ENCODE measurements at places on chromosomes 2 and 18.

GRCh38 chr2:176395273-176395854 lies 126.1 kb downstream of the MTX2 start:
- no peak for DNase-seq

- DNase-seq: no peak
Observed at GRCh38 chr2:170587117-170587516, 128.0 kb upstream of the SP5 start.

DNA sequence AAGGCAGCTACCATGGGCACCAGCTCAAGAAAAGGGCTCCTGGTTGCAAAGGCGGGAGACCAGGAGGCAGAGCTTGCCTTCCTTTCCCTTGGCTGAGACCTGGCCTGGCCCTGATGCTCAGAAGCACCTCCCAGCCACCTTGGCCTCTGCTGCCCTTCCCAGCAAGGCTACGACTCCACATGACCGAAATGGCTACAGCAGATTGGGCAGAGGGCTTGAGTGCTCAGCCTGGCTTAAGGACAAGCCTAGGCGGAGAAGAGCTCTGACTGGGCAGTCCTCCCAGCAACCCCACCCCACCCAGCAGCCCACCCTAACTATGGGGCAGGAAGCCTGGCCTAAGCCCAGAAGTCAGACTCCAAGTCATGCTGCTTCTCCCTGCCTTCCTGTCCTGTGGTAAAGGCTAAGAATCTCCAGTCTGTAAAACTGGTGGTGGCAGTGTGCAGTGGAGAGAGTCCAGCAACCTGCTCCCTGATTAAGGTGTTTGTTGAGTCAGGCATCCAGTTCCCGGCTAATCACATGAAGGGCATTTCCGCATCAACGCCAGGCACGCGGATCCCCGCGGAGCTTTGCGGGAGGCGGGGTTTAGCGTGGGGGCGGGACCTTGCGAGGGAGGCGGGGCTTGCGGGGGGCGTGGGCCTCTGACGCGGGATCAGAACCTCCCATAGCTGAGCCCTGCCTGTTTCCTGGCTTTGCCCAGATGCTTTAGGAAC lies 256.0 kb downstream of the BCL11A start:
- DNase-seq: no peak

DNA sequence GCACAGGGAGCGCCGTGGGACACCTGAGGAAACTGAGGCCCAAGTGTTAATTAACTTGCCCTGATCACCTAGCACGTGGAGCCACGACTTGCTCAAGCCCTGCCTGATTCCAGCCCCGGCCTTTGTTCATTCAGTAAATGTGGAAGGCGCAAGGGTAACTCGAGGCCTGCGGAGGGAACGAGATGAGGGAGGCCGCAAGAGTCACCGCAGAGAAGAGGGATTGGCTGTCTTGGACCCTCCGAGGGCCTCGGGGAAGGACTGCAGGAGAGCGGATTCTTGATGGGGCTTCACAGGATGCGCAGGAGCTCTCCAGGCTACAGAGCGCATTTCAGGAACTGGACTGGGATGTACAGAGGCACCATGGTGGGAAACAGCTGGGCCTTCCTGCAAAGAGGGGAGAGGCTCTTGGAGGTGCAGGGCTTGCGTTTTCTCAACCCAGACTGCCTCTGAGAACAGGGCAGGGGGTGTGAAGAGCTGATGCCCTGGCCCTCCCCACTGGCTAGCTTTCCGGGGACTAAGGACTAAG lies 511 bp upstream of the ANKMY1 start:
- DNase-seq: no peak

- peak; percentile 47 for DNase-seq
Observed at GRCh38 chr2:39119732-39120520, 925 bp downstream of the SOS1 start.

- DNase-seq: peak; percentile 49
Observed at GRCh38 chr2:237731663-237732062, 66.9 kb upstream of the RBM44 start.

- DNase-seq: no peak
Observed at GRCh38 chr2:74856004-74856578, 22.2 kb downstream of the HK2 start.

- no peak for DNase-seq
Observed at GRCh38 chr2:66264354-66264753, 170.6 kb upstream of the MEIS1 start.

DNA sequence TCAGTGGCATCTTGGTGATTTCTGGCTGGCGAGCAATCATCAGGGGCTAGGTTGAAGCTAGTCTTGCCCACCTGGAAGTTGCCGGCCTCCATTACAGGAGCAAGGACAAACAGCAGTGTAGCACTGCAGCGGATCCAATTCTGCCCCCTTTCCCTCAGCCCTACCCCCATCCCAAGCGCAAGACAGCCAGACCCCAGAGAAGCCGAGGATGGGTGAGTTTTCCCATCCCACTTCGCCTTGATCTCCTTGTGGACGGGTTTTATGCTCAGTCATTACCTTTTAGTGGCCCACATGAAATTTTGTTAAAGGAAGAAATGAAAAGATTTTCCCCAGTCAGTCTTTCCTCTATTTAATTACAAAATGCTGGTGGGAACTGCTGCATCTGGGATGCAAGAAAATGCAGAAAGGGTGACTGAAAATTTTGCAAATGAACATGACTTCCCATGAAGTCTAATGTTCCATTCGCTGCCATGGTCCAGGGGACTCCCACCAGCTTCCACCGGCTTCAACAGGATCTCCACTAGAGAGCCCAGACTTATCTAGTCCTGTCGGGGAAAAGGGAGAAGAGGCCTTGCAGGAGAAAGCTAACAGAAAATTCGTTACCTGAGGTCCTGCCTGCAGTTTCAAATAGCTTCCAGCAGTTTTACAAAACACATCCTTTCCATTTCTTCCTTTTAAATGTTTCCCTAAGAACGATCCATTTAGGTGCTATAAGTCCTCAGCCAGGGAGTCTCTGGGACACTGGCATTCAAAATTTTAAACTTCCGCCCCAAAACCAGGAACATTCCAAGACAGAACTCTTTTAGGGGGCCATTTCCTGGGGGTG lies 1.9 kb upstream of the HOXD9 start:
- DNase-seq: no peak

DNA sequence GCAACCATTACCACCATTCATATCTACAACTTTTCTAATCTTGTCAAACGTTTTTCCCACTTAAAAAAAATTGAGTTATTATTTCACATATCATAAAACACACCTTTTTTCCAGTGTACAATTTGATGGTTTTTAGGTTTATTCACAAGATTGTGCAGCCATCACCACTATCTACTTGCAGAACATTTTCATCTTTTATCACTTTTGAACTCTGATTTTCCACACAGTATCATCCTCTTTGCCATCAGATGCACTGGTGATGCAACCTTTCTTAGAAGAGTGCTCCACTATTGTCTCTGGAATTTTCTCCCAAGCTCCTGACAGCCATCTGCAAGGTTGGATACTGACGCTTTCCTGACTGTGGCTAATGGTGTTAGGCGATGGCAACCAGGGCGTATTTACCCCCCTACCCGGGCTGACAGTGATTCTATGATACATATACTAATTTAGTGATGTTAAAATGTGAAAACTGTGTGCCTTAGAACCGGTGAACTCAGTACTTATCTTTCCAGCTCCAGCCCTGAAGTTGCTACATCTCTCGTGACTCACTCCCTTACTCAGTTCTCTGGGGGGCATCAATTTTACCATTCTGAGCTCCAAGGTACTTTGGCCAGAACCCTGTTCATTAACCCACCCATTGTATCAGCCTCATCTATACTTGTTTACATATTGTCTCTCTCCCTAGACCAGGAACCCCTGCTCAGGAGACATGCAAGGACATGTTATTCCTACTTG lies 105.4 kb upstream of the SPRED2 start:
- DNase-seq: no peak

GRCh38 chr18:29982218-29982617 lies 1060.3 kb downstream of the DSC3 start:
- no peak for DNase-seq

DNA sequence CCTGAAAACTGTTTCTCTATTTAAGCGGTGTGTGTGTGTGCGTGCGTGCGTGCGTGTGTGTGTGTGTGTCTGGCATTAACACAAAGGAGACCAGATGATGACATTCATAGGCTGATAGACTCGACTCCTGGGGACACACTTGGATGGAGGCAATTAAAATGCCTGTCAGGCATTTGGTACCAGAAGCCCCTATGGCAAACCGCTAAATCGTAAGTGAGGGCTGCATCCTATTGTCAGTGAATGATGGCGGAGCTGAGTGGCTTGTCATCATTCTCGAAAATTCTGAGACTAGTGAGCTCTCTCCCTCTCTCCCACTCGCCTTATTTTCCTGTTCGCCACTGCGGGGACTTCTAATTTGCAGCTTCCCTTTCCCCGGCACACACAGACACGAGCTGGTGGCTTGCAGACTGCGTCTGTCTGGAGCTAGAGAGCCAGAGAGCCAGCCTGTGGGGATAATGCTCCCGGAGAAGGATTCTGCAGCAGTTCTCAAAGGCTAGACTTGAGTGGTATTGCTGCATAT lies 155.4 kb downstream of the MAP2 start:
- no peak for DNase-seq

DNA sequence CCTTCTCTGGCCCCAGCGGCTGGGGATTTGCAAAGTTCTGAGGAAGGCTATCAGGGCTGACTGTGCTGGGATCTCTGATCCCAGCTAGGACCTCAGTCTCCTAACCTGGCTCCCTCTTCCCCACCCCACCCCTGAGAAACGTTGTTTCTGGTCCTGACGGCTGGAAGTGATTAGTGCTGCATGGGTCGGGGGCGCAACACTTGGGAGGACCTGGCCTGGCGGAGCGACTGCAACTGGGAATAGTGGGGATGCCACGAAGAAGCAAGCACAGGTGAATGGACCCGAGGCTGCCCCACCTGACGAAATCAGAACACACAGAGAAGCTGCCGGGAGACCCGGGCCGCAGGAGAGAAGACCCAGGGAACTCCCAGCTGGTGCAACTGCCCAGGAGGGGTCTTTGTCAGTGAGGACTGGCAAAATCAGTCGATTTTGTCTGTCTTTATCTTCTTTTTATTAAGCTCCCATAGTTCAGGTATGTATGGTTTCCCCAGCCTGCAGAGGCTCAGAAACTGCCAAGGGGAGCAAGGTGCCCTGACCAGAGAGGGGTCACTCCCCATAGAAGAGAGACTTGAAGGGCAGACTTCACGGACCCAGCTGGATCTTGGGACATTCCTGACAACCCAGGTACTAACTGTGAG lies 656 bp upstream of the LBX2 start:
- no peak for DNase-seq

- no peak for DNase-seq
Observed at GRCh38 chr2:142044197-142044596, 86.6 kb downstream of the LRP1B start.

DNA sequence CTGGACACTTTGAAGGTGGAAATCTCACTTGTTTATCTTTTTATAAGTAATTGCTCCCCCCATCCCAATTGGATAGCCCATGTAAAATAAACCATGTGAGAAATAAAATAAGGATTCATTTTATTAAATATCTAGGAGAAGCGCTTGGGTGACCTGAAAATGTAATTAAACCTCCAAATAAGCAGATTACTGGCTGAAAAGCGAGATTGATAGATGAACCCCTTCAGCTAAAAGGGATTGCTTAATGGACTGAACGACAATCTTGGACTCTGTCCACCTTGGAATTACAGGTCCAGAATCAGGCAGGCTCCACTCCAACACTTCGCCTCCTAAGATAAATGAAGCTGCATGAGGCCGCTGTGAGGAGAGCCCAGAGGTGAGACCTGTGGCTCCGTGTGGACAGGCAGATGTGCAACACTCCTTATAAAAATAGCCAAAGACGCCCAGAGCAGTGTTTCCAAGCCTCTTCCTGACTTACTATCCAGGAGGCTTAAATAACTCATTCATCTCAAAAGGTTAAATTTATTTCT lies 441.5 kb downstream of the MTX2 start:
- DNase-seq: no peak

DNA sequence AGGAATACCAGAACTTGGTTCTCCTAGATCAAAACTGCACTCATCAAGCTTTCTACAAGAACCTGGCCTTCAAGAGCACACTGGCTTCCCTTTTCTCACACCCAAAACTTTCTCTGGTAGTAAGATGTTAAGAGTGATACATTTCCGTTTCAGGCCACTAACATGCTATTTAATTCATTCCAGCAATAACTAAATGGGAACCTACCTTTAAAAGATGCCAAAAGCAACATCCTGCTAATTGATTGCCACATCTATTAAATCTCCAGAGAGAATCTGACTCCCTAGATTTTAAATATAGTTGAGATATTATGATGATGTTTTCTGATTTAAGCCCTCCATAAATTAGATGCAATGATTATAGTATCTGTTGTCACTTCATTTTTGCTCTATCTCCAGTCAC lies 71.6 kb downstream of the KCTD18 start:
- no peak for DNase-seq

Measured in 8988T (cell line).